NCI-H510A (cell line): ENCODE measurements at places on chromosomes 6 and 20.

DNA sequence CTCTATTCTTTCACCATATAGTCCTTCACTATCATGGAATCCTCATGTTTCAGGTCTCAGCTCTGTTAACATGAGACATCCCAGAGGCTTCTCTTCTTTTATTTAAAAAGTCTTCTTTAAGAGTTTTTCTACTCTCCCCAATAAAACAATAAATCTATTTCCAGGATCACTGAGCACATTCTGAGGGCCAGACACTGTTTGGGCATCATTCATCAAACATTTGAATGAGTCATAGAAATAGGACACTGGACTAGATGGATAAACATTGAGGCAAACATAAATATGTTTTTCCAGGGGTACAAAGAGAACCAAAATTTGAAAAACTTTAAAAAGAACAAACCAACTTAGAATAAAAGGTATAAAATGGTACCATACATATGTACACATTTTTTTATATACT, 554.4 kb downstream of the KIF16B start:
- no peak for DNase-seq

- DNase-seq = no peak
Measured at GRCh38 chr6:158372574-158372973, 60.3 kb downstream of the TULP4 start.

- no peak for DNase-seq
Measured at GRCh38 chr6:86331919-86332318, 605.4 kb upstream of the HTR1E start.

- DNase-seq = no peak
Measured at GRCh38 chr6:56663344-56663743, 20.7 kb upstream of the DST start.

- no peak for DNase-seq
Measured at GRCh38 chr6:111818539-111819226, 54.6 kb downstream of the FYN start.

DNA sequence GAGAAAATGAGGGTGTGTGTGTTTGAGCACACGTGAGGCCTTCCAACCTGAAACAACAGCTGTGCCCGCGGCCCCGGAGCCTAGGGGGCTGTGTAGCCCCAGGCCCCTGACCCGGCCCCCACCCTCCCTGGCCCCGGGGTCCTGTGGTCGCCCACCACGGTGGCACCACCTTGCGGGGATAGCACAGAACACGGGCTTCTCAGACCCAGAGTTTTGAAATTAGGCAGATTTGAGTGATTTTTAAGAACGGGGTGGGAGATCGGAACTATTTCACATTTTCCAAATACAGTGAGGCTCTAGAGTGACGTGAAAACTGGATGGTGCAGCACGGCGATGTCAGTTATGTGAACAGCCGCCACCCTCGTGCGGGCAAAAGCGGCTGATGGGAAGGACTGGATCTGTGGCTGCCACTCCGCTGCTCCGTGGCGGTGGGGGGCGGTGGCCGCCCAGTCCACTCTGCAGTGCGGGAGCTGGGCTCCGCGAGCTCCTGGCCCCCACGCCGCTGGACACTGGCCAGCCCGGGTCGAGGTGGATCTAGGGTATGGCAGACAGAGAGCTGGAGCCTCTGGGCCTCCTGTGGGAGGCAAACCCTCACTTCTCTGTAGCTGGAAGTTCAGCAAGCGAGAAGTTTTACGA, 17.3 kb upstream of the BHLHE23 start:
- no peak for DNase-seq

DNA sequence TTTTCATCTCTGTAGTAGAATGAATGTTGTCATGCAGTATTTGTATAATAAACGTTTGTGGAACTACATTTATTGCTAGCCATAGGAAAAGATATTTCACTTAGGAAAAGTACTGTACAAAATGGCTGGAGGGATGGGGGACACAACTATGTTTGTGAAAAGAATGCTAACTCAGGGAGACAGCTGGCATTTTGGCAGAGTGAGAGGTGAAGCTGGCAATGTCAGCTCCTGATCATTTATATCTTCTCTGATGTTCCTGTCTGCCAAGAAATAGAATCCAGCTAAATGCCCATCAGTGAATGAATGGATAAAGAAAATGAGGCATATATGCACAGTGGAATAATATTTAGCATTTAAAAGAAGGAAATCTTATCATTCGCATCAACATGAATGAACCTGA, 313.0 kb upstream of the IRAK1BP1 start:
- DNase-seq = no peak

GRCh38 chr6:85798931-85799652, 156.4 kb upstream of the SYNCRIP start:
- no peak for DNase-seq

DNA sequence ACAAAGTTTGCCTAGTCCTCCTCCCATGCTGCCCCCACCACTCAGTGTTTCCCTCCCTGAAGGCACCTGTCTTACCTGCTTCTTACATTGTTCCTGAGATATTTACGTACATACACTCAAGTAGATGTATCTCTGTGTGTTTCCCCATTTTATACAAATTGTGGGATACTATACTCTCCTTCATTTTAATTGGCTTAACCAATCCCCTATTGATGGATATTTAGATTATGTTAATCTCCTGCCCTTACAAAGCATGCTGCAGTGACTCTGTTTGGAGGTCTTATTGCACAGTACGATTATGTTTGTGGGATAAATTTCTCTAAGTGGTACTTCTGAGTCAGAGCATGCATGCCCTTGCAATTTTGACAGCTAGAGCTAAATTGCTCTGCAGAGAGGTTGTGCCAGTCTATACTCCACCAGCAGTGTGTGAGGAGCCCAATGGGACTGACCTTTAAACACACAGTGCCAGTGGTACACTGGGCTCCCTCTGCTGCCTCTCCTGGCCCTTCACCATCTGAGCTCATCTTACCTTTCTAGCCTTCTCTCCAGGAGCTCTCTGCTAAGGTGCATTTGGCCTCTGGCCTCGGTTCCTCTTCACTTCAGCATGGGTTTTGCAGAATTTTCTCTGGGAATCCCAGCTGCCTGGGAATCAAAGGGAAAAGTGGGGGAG, 57.4 kb downstream of the LYRM2 start:
- no peak for DNase-seq
